Stimulated activated CD4-positive, alpha-beta T cell treated with anti-CD3 and anti-CD28 coated beads, Interleukin-2, amount 100 ng/mL, for 48 hours (primary cell): ENCODE measurements at places on chromosomes 5 and 9.

- peak; percentile 43 for DNase-seq
These were observed 18.2 kb upstream of the CEP120 start for GRCh38 chr5:123441408-123441807.

GRCh38 chr5:172453986-172454357 is 353 bp downstream of the SH3PXD2B start:
- no peak for DNase-seq

- no peak for DNase-seq
These were observed 238.6 kb downstream of the SLF1 start for GRCh38 chr5:94857111-94857510.

GRCh38 chr9:137461663-137462395 is 2.7 kb upstream of the NSMF start:
- peak; percentile 73 for DNase-seq

GRCh38 chr9:97548379-97548778 is 46.9 kb downstream of the TMOD1 start:
- DNase-seq: no peak
